ENCODE measurements at places on chromosomes 11 and 22. TPM values are rescaled to one million over a fixed set of nuclear protein-coding genes. Genes with fewer than 3 reads are reported as not detected.

DPP3 gene
- total RNA-seq = 87.0 TPM

SHANK3 gene
- total RNA-seq = 0.05 TPM

APIP gene
- 26.7 TPM for total RNA-seq

MYO18B gene
- total RNA-seq = 1.3 TPM

TRIOBP gene
- 48.6 TPM for total RNA-seq

LRRC10B gene
- 0.18 TPM for total RNA-seq

SLC16A8 gene
- not detected for total RNA-seq

SCUBE1 gene
- total RNA-seq = 0.11 TPM

CEP126 gene
- total RNA-seq = 1.2 TPM

ALDH3B1 gene
- total RNA-seq = not detected

GPR83 gene
- 0.11 TPM for total RNA-seq

DGCR6 gene
- total RNA-seq = 0.80 TPM

ABTB2 gene
- total RNA-seq = 5.0 TPM

GSTT2 gene
- total RNA-seq = 0.18 TPM

CABP4 gene
- 3.7 TPM for total RNA-seq

GLB1L2 gene
- 2.0 TPM for total RNA-seq

SCT gene
- total RNA-seq = not detected

PRG3 gene
- not detected for total RNA-seq

ASRGL1 gene
- 11.3 TPM for total RNA-seq

EHD1 gene
- 106 TPM for total RNA-seq

OSBPL5 gene
- total RNA-seq = 3.0 TPM

CBLIF gene
- total RNA-seq = not detected

LARGE2 gene
- total RNA-seq = 0.36 TPM

SAA4 gene
- not detected for total RNA-seq

DRICH1 gene
- total RNA-seq = 1.4 TPM

OR5B21 gene
- 0.82 TPM for total RNA-seq

BAIAP2L2 gene
- total RNA-seq = 0.77 TPM

FGF19 gene
- not detected for total RNA-seq

LGALS1 gene
- total RNA-seq = 1,502 TPM

GAL gene
- total RNA-seq = not detected

TEX12 gene
- total RNA-seq = 0.27 TPM

OR9G1 gene
- total RNA-seq = not detected

PRODH gene
- total RNA-seq = 0.32 TPM

AGBL2 gene
- 5.2 TPM for total RNA-seq

PIH1D2 gene
- total RNA-seq = 0.59 TPM

DENND5A gene
- 47.0 TPM for total RNA-seq

PRR14L gene
- total RNA-seq = 65.6 TPM

RAG1 gene
- 0.18 TPM for total RNA-seq

ARHGAP1 gene
- 87.5 TPM for total RNA-seq

GGTLC3 gene
- total RNA-seq = not detected

BRSK2 gene
- 0.09 TPM for total RNA-seq

TSSK2 gene
- not detected for total RNA-seq

ANAPC15 gene
- total RNA-seq = 77.9 TPM

TH gene
- not detected for total RNA-seq

BCR gene
- 56.3 TPM for total RNA-seq

RIMBP3B gene
- total RNA-seq = 0.11 TPM

OR9G4 gene
- total RNA-seq = not detected

ASCL3 gene
- not detected for total RNA-seq

KBTBD3 gene
- 5.4 TPM for total RNA-seq

OR5A1 gene
- not detected for total RNA-seq

CRYBB2 gene
- not detected for total RNA-seq

SLC22A6 gene
- total RNA-seq = not detected

APOA1 gene
- not detected for total RNA-seq
